SJCRH30 (cell line): ENCODE measurements at places on chromosomes 5 and 9. TPM values are rescaled to one million over a fixed set of nuclear protein-coding genes. Genes with fewer than 3 reads are reported as not detected.

TMEM8B gene
- 1.7 and 2.1 TPM in 2 replicates for total RNA-seq

FABP6 gene
- 0.20 and 0.43 TPM in 2 replicates for total RNA-seq

GZMA gene
- not detected in 2 replicates for total RNA-seq

CDH9 gene
- total RNA-seq: 0.10 TPM in 1 of 2 replicates, not detected in the other

SPINK4 gene
- not detected in 2 replicates for total RNA-seq

TNFSF8 gene
- total RNA-seq: not detected in 2 replicates

APC gene
- 35.9 and 39.6 TPM in 2 replicates for total RNA-seq

- H3K4me3 ChIP-seq: no peak overlapping the region
- no peak overlapping the region for H3K27ac ChIP-seq
- no peaks in the 10 kb centered on the region for H3K4me1 ChIP-seq
- no peaks in the 10 kb centered on the region for H3K27me3 ChIP-seq
These were observed 20.4 kb downstream of the DCAF12 start for GRCh38 chr9:34106110-34106509.

DNA sequence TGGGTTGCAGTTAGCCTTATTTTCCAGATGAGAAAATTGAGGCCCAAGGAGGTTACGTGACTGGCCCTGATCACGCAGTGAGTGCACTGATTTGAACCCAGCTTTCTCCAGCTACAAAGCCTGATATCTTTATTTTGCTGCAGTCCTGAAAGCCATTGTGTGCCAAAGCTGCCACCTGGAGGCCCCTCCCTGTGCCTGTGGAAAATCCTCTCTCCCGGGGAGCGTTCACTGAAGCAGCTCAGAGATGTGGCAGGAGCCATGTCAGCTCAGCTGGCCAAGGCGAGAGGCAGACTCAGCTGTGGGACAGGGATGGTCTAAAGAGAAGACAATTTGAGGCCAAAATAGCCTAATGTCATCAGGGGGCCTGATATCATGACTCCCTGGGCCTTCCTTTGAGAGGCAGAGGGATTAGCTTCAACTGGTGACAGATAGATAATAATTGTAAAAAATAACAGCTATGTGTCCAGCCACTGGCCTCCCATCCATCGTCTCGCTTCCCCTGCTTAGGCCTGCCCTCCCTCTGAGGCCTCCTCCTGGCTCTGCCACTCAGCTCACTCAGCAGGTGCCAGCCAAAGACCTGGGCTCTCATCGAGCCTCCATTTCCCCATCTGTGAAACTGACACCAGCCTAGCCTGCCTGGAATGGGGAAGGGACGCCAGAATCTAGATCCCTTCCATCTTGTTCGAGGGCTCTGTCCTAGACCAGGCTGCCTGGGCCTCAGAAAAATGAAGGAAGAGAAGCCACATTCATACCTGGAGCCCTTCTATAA, 74.3 kb upstream of the GGTA1 start:
- 0 out of 2 replicates have a peak, but pooled peaks cover 7% of the 10 kb centered on the region for H3K27me3 ChIP-seq
- H3K4me1 ChIP-seq: peaks cover 11% of the 10 kb centered on the region
- no peaks in the 10 kb centered on the region for H3K36me3 ChIP-seq
- no peak overlapping the region for H3K27ac ChIP-seq
- no peak overlapping the region for H3K4me3 ChIP-seq

DNA sequence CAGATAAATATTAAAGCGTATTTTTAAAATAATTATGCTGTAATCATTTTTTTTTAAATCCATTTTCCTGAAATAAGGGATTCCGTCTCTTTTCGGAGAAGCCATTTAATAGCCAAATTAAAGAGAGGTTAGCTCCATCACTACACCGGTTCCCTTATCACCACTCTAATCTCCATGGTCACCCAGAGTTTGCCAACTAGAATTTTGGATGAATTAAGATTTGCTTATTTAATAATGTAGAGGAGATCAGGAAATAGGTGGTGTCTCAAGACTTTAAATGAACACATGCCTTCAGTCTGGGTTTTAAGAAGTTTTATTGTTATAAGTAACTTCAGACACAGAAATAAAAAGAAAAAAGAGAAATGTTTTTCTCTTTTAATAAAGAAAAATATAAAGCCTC, 151.7 kb downstream of the TTC39B start:
- H3K27me3 ChIP-seq: no peaks in the 10 kb centered on the region
- no peaks in the 10 kb centered on the region for H3K36me3 ChIP-seq
- H3K27ac ChIP-seq: peak overlapping the region; percentile 10; the same call in 1 of the 2 replicates
- no peak for DNase-seq
- peaks cover 15% of the 10 kb centered on the region for H3K4me1 ChIP-seq
- H3K4me3 ChIP-seq: no peak overlapping the region

GRCh38 chr5:75050415-75050814, 1.9 kb downstream of the GCNT4 start:
- no peaks in the 10 kb centered on the region for H3K36me3 ChIP-seq
- H3K4me1 ChIP-seq: no peaks in the 10 kb centered on the region; the same call in 1 of the 2 replicates
- peak; percentile 42 for DNase-seq
- no peak overlapping the region for H3K27ac ChIP-seq
